ENCODE measurements at places on chromosomes 6 and 20.

DNA sequence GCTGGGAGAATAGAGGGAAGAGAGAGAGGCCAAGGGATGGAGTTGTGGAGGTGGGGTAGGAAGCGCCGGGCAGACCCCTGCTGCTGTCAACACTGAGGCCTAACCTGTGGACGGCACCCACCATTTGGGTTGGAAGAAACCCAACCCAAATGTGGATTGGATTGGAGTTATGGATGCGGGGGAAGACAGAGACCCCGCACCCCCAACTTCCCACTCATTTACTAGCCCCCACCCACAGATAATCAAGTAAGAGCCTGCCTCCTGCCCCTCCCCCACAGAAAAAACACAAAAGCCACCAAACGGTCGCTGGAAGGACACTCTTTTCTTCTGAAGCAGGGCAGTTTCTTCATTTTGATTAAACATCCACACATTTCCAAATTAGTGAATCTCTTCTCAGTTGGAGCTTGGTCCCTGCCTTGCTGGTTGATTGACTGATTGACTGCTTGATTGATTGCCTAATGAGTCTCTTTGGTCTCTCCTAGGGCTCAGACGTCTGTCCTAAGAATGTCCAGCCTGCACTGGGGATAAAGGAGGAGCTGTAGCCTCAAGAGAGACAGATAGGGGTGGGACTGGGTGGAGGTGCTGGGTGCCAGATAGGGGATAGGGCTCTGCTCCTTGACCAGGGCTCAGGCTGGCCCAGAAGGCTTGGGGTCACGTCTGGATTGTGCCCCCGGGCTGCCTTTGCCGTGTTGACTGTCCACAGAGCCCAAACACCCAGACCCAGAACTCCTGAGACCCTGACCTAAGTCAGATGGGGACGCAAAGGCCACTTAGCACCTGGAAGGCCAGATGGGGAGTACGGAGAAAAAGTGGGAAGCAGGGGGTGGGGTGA lies 74.9 kb upstream of the FOXP4 start:
- no peak for DNase-seq

GRCh38 chr20:43238833-43239232 lies 49.1 kb upstream of the PTPRT start:
- DNase-seq, result no peak

DNA sequence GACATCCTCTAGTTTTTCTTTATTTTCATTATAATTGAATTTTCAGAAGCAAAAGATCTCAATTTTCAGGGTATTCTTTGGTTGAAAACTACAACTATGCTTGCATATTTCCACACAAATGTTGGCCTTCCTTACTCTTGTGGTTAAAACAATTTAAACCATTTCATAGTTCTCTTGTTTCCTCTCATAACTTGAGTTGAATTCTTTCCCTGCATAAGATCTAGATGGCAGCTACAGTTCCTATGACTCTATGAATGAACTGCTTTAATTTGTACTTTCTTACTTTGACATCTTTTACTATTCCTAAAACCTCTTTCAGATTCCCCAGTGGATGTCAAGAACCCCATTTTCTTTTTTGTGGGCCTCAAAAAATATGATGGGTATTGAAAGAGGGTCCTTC lies 564.5 kb downstream of the NKAIN2 start:
- no peak for DNase-seq

DNA sequence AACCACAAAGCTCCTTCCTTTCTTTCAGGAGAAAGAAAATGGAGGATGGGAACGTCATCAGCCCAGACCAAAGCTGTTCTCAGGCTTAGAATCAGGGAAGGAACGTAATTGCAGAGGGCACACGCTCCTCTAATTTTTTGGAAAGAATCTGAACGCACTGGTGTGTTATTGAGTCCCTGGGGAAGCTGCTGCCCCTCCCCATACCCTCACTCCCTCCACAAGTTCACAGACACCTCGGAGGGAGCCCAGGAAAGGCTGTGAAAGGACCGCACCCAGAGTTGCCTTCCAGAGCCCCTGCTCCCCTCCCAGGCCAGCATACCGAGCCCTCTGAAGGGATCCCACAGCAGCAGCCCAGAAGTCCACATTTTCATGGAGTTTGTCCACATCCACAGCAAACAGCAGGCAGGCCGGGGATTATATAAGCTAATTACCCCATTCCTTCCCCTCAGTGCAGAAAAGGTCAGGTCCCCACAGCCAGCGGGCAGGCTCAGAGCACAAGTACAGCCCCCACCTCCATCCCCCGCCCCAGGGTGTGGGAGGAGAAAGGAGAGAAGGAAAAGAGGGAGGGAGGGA lies 53.7 kb downstream of the ANKRD60 start:
- no peak for DNase-seq

DNA sequence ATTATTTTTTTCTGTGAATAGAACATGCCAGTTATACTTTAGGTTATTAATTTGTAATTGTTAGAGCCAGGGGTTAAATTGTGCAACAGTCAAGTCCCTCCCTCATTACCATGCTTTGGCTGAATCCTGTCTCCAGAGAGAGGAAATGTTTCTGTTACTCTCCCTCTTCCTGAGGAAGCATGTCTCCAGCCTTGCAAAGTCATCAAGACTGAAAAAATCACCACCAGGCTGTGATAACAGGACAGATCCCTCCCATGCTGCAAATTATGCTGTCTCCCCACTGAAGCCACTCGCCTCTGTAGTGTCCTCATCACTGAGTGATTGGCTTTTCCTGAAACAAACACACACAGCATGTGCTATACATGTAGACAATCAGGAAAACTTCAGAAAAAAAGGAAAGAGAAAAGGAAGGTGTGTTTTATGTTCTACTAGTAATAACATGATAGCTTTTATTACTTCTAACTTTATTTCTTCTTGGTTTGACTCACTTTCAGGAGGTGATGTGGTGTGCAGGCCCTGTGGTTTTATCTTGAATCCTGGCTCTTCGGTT lies 290.0 kb upstream of the JAG1 start:
- DNase-seq, result no peak

DNA sequence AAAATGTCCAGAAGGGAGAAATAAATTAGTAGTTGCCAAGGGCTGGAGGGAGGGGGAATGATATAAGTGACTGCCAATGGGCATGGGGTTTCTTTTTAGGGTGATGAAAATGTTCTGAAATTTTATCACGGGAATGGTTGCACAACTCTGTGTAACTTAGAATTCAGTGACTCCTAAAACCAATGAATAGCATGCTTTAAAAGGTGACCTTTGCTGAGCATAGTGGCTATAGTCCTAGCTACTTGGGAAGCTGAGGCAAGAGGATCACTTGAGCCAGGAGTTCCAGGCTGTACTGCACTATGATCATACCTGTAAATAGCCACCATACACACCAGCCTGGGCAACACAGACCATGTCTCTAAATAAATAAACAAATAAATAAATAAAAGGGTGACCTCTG lies 109.0 kb downstream of the ATG5 start:
- DNase-seq, result no peak

GRCh38 chr6:160804639-160805038 lies 102.6 kb downstream of the PLG start:
- no peak for DNase-seq

DNA sequence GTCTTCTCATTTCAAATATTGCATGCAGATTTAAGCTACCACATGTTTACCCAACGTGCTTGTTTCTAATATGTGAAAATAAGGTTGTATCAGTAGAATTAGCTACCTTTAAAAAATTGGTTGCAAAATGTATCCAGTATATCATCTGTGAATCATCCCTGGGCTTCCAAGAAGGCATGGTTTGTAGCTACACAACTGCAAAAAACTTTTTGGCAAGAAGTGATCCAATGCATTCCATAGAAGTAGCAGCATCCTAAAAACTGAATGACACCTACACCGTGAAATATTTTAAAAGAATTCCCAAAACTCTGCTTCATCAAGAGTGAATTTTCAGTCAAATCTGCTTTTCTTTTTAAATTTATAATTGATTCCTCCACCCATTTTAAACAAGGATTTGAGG lies 89.1 kb downstream of the AIG1 start:
- no peak for DNase-seq

GRCh38 chr20:23311947-23312506 lies 38.6 kb upstream of the NXT1 start:
- DNase-seq, result no peak

GRCh38 chr20:17863577-17864292 lies 104.9 kb downstream of the SNX5 start:
- no peak for DNase-seq

GRCh38 chr20:47317127-47317895 lies 39.2 kb downstream of the ZMYND8 start:
- DNase-seq, result peak; percentile 75

GRCh38 chr6:168232062-168232461 lies 87.5 kb downstream of the DACT2 start:
- no peak for DNase-seq

DNA sequence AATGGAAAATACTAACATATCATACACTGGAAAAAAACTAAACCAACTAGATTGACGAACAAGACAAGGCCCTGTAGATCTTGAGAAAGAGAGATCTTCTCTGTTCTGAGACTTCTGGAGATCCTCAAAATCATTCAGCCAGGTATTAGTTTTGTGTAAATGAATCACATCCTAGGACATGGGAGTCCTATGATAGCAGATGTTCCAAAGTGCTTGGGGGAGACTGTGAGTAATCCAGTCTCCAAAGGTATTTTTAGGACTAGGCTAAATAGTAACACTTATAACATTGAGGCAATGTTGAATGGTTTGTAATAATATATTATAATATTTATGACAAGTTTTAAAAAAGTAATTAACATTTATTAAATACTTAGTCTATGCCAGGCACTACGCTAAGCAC lies 275.0 kb downstream of the BTBD9 start:
- DNase-seq, result no peak

DNA sequence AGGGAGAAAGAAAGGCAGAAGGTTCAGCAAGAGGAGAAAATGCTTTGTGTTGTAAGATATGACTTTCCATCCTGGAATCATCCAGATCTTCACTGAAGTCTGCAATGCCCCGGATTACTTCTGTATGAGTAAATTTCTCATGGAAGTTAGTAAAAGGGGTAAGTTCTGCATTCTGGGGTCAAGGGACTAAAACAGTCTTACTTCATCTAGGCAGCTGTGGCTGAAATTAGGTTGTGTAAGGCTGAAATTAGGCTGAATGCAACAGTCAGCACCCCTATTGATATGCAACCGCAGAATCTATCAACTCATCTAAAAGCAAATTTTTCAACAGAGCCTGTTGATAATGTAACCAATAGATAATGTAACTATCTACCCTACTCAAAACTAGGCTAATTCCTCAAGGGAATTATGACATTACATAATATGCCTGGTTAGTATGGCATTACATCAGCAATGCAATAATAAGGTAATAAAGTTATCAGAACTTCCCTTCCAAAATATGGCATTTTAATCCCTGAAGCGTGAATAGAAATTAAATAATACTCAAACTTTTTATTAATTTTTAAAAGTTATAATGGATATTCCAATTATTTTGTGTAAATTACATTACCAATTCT lies 671.7 kb upstream of the CITED2 start:
- no peak for DNase-seq

- no peak for DNase-seq
Measured at GRCh38 chr6:126038234-126038633, 51.9 kb downstream of the TRMT11 start.

DNA sequence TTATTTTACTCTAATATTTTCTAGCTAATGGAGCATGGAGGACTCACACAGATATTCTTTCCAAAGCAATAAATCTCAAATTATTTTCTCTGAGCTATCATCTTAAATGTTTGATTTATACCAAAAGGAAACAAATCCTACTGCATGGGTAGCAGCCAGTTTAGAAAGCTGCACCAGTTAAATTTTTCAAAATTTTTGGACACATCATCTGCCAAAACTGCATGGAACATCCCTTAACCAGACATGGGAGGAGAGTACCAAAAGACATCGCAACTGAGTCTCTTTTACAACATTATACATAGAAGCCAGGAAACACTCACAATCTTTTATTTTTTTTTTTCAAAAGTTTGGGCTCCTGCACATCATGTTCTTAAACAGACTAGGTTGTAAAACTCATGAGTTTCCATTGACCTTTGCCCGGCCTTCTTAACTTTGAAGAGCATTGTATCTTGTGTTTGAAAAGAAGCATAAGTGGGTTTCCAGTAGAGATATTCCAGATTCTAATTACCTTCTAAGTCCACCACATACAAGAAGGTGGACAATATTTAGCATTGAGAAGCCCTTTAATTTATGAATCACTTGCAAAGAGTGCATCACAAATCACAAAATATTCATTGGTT lies 87.7 kb upstream of the HMGCLL1 start:
- DNase-seq, result no peak

DNA sequence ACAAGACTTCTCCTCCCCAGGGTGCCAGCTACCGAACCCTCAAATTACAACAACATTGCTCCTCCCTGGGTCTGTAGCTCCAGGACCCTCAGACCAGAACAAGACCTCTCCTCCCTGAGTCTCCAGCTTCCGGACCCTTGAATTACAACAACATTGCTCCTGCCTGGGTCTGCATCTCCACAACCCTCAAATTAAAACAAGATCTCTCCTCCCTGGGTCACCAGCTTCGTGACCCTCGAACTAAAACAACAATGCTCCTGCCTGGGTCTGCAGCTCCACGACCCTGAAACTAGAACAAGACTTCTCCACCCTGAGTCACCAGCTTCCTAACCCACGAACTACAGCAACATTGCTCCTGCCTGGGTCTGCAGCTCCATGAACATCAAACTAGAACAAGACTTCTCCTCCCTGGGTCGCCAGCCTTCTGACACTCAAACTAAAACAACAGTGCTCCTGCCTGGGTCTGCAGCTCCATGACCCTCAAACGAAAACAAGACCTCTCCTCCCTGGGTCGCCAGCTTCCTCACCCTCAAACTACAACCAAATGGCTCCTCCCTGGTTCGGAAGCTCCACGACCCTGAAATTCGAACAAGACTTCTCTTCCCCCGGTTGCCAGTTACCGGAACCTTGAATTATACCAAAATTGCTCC lies 324.5 kb downstream of the PREX1 start:
- no peak for DNase-seq

GRCh38 chr20:20499439-20499838 lies 131.5 kb downstream of the INSM1 start:
- no peak for DNase-seq

DNA sequence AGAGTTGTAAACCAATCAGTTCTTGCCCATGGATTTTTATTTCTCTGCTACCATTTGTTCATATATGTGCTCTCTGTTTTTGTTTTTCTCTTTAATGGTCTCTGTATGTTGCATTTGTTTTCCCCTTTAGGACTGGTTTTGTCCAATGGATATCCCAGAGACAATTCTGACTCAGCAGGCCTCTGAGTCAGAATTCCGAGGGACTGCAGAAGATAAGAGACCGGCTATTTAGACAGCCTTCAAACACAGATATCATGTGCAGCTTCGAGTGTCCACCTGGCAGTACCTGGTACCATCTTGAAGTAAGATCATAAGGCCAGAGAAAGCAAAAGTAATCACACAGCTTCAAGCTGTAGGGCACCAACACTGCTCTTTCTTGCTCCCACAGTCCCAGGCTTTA lies 125.5 kb downstream of the ELOVL4 start:
- no peak for DNase-seq

- DNase-seq, result no peak
Measured at GRCh38 chr6:142648036-142648451, 296.9 kb downstream of the HIVEP2 start.

- DNase-seq, result no peak
Measured at GRCh38 chr6:157133856-157134255, 189.5 kb downstream of the TMEM242 start.

Data from activated CD4-positive, alpha-beta T cell treated with anti-CD3 and anti-CD28 coated beads for 4 hours (primary cell).